ENCODE measurements at places on chromosomes 4 and X. TPM values are rescaled to one million over a fixed set of nuclear protein-coding genes. Genes with fewer than 3 reads are reported as not detected.
A peak's percentile ranks its signal among the peaks of the same experiment; 100 is the strongest.

DNA sequence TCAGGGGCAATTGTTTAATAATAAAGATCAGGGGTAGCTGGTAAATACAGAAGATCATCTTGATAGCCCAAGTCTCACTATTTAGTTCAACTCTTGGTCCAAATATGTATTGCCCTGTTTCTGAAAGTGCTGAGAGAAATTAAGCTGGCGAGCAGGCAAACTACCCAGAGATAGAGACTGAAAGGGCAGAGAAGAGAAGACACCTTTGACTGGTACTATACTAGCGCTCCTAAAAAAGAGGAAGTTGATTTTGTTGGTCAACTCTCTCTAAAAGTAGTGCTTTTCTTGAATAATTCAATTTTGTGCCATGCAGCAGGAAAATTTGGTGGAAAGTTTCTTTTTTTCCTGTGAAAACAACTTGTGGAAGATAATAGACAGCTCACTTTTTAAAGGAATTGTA is 64.0 kb downstream of the IGSF1 start:
- H3K4me3 ChIP-seq = no peak overlapping the region
- no peak for DNase-seq
- H3K4me1 ChIP-seq = no peaks in the 10 kb centered on the region

- H3K27ac ChIP-seq = no peak overlapping the region
- DNase-seq = no peak
- H3K4me1 ChIP-seq = no peaks in the 10 kb centered on the region
- no peaks in the 10 kb centered on the region for H3K36me3 ChIP-seq
- H3K27me3 ChIP-seq = no peaks in the 10 kb centered on the region
Observed at GRCh38 chr4:154954117-154954516, 173.0 kb downstream of the RBM46 start.

DNA sequence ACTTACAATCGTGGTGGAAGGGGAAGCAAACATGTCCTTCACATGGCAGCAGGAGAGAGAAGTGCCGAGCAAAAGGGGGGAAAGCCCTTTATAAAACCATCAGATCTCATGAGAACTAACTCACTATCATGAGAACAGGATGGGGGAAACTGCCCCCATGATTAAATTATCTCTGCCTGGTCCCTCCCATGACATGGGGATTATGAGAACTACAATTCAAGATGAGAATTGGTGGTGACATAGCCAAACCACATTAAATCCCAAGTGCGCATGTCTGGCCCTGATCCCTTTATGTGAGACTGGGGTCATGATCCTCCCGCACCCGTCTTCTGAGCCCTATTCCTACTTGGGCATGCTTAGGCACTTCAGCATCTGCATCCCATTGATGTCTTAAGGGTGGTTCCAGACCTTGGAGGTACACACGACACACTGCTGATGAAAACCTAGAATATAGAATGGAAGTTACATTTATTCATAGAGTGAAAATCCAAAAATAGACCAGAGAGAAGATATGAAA is 116.0 kb downstream of the PTTG2 start:
- no peaks in the 10 kb centered on the region for H3K36me3 ChIP-seq
- no peak overlapping the region for H3K4me3 ChIP-seq
- H3K27ac ChIP-seq = peak overlapping the region; percentile 66
- peaks cover 65% of the 10 kb centered on the region for H3K4me1 ChIP-seq
- no peak for DNase-seq

DNA sequence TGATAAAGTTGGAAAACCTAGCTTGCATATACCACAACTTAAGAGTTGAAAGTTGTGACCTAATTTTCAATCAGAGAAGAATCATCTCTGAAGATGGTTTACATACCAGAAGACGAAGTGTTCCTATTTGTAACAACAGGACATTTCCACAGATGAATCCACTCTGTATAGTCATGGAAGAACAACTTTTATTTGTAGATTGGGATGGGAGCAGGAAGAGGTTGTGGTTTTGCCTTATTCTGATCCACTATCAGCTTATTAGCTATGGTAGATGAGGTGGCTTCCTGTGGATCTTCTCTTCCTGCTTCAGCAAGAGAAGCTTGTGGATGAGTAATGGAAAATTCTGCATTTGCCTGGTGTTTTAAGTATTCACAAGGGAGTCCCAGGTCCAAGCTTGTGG is 18.6 kb upstream of the SUPT20HL1 start:
- no peaks in the 10 kb centered on the region for H3K4me1 ChIP-seq
- no peak overlapping the region for H3K27ac ChIP-seq
- no peak overlapping the region for H3K4me3 ChIP-seq
- H3K27me3 ChIP-seq = no peaks in the 10 kb centered on the region
- DNase-seq = no peak

GRCh38 chr4:180669680-180670079 is 1573.5 kb upstream of the TENM3 start:
- no peaks in the 10 kb centered on the region for H3K4me1 ChIP-seq
- no peak for DNase-seq
- no peaks in the 10 kb centered on the region for H3K36me3 ChIP-seq
- no peak overlapping the region for H3K27ac ChIP-seq
- no peaks in the 10 kb centered on the region for H3K27me3 ChIP-seq

DNA sequence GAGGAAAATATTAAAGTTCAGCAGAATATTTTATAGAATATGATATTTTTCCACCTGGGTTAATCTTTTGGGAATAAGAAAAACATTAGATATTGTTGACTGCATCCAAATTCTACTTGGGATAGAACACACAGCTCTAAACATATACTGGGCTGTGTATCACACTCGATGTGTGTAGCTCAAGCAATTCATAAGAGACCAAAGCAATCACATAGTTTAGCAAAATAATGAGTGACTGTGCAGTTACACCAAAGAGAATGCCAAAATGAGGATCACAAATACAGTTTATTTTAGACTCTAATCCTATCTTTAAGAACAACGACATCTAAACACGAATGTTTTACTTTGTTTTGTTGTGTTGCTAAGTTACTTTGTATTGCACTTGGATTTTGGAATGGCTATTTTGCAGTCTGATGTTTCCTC is 101.2 kb downstream of the CBR4 start:
- no peak overlapping the region for H3K4me3 ChIP-seq
- H3K4me1 ChIP-seq = peaks cover 17% of the 10 kb centered on the region
- H3K27ac ChIP-seq = peak overlapping the region; percentile 16
- no peaks in the 10 kb centered on the region for H3K27me3 ChIP-seq

GRCh38 chr4:13782231-13782630 is 154.7 kb upstream of the BOD1L1 start:
- H3K36me3 ChIP-seq = no peaks in the 10 kb centered on the region
- no peaks in the 10 kb centered on the region for H3K27me3 ChIP-seq
- DNase-seq = no peak
- no peak overlapping the region for H3K27ac ChIP-seq
- no peak overlapping the region for H3K4me3 ChIP-seq
- H3K4me1 ChIP-seq = no peaks in the 10 kb centered on the region

DNA sequence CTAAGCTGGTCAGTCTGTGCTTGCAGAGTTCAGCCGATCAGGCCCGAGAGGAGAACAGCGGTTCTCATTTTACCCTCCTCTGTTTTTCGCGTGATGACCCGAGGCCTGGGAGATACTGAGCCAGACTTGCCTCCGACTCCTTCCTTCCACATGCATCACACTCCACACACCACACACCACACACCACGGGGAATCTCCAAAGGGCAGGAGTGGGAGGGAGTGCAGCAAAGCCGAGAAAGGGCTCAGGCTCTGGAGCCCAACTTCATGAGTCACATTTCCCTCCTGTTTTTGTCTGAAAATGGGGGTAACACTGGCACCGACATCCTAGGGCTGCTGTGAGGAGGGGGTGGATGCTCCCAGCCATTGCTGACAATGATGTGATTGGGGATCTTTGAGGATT is 38.9 kb downstream of the TKTL1 start:
- no peaks in the 10 kb centered on the region for H3K27me3 ChIP-seq
- no peak for DNase-seq
- no peaks in the 10 kb centered on the region for H3K4me1 ChIP-seq

DNA sequence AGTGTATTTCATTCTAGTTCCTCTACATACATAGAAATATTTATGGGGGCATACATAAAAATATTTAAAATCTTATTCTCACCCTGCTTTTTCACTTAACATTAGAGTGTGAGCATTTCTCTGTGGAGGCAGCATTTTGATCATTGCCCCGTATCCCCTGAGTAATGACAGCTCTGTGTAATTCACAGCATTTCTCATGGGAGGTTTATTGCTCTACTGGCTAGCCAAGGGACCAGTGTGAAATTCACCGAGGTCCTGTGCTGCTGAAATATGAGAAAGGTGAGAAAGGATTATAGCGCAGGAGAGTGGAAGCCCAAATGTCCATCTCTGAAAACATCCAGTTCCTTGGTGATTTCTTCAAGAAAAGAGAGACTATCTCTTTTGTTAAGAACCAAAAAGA is 22.9 kb downstream of the PDGFC start:
- H3K27ac ChIP-seq = no peak overlapping the region
- peaks cover 49% of the 10 kb centered on the region for H3K4me1 ChIP-seq
- H3K27me3 ChIP-seq = no peaks in the 10 kb centered on the region
- no peak for DNase-seq
- no peaks in the 10 kb centered on the region for H3K36me3 ChIP-seq

GRCh38 chr4:27861381-27861787 is 1000.7 kb downstream of the STIM2 start:
- H3K36me3 ChIP-seq = no peaks in the 10 kb centered on the region
- no peaks in the 10 kb centered on the region for H3K4me1 ChIP-seq

DNA sequence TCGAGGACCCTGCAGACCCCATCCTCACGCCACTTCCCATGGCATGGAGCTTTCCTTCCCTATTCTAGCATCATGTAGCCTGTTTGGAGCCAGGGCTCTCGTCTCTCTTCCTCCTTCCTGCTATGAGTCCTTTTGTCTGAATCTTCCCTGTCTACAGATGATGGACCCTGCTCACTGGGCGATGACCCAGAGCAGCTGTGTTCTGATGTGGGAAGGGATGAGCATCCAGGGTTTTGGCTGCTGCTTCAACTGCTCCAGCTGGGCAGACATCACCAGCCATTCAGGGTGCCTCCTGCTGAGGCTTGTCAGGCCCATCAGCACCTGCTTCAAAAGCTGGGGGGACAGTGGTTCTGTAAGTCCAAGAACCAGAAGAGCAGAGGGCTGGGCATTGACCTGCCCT is 3.2 kb upstream of the CCKAR start:
- no peak overlapping the region for H3K4me3 ChIP-seq
- no peaks in the 10 kb centered on the region for H3K27me3 ChIP-seq
- no peak overlapping the region for H3K27ac ChIP-seq

GRCh38 chr4:184861047-184861446 is 35.3 kb upstream of the ACSL1 start:
- no peak overlapping the region for H3K27ac ChIP-seq
- H3K27me3 ChIP-seq = no peaks in the 10 kb centered on the region
- H3K4me1 ChIP-seq = no peaks in the 10 kb centered on the region
- H3K4me3 ChIP-seq = no peak overlapping the region
- no peaks in the 10 kb centered on the region for H3K36me3 ChIP-seq
- no peak for DNase-seq

DNA sequence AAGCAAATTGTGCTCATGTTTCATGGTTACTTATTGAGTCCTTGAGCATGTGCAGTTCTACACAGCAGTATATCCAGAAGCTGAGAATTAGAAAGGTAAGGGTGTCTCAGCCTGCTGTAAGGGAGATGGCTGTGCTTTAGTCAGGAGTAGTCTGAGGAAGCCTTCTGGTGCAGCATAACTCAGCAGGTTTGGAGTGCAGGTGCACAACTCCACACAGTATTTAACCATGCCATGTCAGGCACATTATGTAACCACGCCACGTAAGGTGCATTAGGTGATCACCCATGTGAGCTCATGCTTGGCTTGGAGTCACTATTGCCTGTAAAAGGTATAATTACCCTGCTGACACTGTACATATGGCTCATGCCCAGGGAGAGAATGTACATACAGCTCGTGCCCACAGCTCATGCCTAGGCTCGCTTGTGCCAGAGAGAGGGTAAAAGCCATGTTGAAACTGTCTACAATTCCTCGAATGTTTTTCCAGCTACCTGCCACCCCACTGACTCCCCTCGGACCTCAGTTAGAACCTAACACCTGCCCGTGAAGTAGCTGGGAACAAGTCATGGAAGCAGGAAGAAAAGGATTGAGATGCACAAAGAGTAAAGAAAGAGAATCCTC is 37.8 kb downstream of the UCHL1 start:
- H3K4me1 ChIP-seq = no peaks in the 10 kb centered on the region
- no peaks in the 10 kb centered on the region for H3K36me3 ChIP-seq
- H3K27me3 ChIP-seq = no peaks in the 10 kb centered on the region
- no peak overlapping the region for H3K27ac ChIP-seq

GRCh38 chr4:145843148-145843547 is 95.5 kb downstream of the ZNF827 start:
- DNase-seq = no peak
- no peak overlapping the region for H3K27ac ChIP-seq

GRCh38 chr4:79473439-79473724 is 65.4 kb upstream of the GK2 start:
- DNase-seq = no peak
- H3K27me3 ChIP-seq = no peaks in the 10 kb centered on the region
- H3K4me1 ChIP-seq = no peaks in the 10 kb centered on the region
- H3K36me3 ChIP-seq = no peaks in the 10 kb centered on the region

GRCh38 chr4:98891478-98892337 is 37.2 kb downstream of the EIF4E start:
- no peak for DNase-seq
- peaks cover 13% of the 10 kb centered on the region for H3K4me1 ChIP-seq
- no peak overlapping the region for H3K4me3 ChIP-seq
- H3K27ac ChIP-seq = no peak overlapping the region
- no peaks in the 10 kb centered on the region for H3K36me3 ChIP-seq

GRCh38 chr4:40182954-40183353 is 13.9 kb upstream of the RHOH start:
- no peaks in the 10 kb centered on the region for H3K36me3 ChIP-seq
- DNase-seq = no peak
- H3K27ac ChIP-seq = no peak overlapping the region
- H3K4me1 ChIP-seq = no peaks in the 10 kb centered on the region
- H3K4me3 ChIP-seq = no peak overlapping the region

- no peaks in the 10 kb centered on the region for H3K4me1 ChIP-seq
- H3K36me3 ChIP-seq = no peaks in the 10 kb centered on the region
- DNase-seq = no peak
- H3K4me3 ChIP-seq = no peak overlapping the region
- H3K27me3 ChIP-seq = no peaks in the 10 kb centered on the region
- H3K27ac ChIP-seq = no peak overlapping the region
Observed at GRCh38 chrX:102985192-102985591, 48.1 kb downstream of the RAB40AL start.

The TRAM1L1 gene
- total RNA-seq = 1.5 TPM

The CYSLTR1 gene
- 0.98 TPM for total RNA-seq

The JADE3 gene
- total RNA-seq = 5.2 TPM

The ZCCHC13 gene
- total RNA-seq = not detected

The TMPRSS11A gene
- 26.0 TPM for total RNA-seq

The HSFX4 gene
- not detected for total RNA-seq

The CORIN gene
- total RNA-seq = 5.4 TPM

The SHROOM4 gene
- 10.1 TPM for total RNA-seq

The TCP11X2 gene
- not detected for total RNA-seq

Data from vagina (tissue), 2 donors.